ENCODE measurements at places on chromosomes 2 and 18.
A peak's percentile ranks its signal among the peaks of the same experiment; 100 is the strongest.

DNA sequence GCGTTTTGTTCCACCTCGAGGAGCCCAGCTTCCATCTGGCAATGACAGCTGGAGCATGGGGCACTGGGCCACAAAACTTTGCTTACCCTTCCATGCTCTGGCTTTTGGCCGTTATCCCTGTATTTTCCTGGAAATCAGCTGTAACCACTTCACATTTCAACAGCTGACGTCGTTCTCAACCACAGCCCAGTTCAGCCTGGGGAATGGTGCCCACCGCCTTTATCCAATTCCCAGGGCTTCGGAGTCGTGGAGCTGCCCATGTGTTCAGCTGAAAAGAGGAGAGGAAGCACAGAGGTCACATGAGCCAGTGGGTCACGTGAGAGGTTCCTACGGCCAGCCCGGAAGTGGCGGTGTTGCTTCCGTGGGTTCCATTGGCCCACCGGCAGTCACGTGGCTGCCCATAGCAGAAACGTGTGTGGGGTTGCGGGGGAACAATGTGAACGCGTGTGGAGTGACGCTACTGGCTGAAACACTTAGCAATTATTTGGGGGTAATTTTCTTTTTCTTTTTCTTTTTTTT, 16.7 kb upstream of the EDAR start:
- DNase-seq = no peak

- DNase-seq = no peak
Observed at GRCh38 chr2:33665039-33665438, 65.9 kb upstream of the FAM98A start.

DNA sequence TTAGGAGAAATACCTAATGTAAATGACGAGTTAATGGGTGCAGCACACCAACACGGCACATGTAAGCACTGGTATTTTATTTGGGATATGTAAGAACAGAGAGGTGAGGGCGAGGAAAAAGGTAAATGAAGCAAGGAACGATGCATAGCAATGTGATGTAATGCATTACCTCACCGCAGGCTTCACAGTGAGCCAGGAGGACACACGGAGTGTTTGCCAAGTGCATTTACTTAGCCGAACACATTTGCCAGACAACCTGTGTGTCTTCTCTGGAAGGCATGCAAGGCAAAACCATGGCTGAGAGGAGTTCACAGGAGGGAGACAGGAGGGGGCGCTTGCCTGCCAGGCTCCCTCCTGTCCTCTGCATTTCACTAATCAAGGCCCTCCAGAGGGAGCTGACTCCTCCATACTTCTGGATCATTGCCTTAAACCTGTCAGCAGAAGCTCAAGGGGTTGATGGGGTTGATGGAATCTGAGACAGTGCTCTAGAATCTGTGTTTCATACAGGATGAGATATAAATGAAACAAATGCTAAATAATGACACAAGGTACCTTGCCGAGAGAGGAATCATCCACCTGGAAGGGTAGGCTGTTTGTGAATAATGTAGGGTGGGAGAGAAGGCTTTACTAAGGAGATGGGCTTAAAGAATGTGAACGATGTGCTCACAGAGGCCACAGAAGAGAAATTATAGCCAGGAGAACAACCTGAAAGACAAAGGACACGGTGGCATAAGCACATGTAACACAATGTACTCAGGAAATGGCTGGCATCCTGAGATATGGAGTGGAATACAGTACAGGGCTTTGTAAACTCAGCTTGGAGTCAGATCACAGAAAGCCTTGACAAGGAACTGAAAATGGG, 9.1 kb upstream of the TPRKB start:
- DNase-seq = no peak

- DNase-seq = no peak
Observed at GRCh38 chr2:50492477-50492851, 539.5 kb downstream of the NRXN1 start.

- DNase-seq = no peak
Observed at GRCh38 chr2:221929259-221929658, 357.2 kb upstream of the EPHA4 start.

GRCh38 chr2:176142281-176142680, 9.1 kb upstream of the HOXD4 start:
- DNase-seq = no peak

GRCh38 chr2:231714639-231715498, 6.5 kb downstream of the PTMA start:
- peak; percentile 56 for DNase-seq

DNA sequence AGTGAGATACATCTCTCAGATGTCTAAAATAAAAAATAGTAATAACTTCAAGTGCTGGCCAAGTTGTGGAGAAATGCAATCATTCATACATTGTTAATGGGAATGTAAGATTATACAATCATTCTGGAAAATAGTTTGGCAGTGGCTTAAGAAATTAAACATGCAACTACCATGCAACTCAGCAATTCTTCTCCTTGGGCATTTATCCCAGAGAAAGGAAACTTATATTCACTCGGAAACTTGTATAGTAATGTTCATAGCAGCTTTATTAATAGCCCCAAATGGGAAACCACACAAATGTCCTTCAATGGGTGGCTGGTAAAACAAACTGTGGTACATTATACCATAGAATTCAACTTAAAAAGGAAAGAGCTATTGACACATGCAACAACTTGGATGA, 274.0 kb upstream of the SPRED2 start:
- DNase-seq = no peak

DNA sequence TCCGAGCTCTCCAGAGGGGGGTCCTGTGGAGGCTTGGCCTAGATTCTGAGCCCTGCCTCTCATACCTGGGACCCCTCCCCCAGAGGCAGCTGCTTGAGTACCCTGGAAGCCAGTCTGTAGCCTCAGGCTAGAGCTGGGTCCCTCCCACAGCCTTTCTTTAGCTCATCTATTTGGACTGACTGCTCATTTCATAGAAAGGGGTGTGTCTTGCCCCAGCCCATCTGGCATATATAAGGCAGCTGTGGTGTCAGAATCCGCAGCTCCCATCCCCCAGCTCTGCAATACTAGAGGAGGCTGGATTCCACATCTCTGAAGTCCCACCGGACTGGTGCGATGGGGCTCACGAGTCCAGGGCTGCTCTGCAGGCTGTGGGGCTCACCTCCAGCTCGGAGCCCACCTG, 26.1 kb downstream of the MPHOSPH10 start:
- DNase-seq = no peak

- no peak for DNase-seq
Observed at GRCh38 chr2:70143314-70144150, 47.3 kb downstream of the C2orf42 start.

GRCh38 chr2:7378591-7378990, 461.4 kb downstream of the RNF144A start:
- no peak for DNase-seq

GRCh38 chr2:217204358-217204757, 344.5 kb upstream of the TNP1 start:
- no peak for DNase-seq

GRCh38 chr18:35680139-35680551, 98.6 kb downstream of the GALNT1 start:
- no peak for DNase-seq

DNA sequence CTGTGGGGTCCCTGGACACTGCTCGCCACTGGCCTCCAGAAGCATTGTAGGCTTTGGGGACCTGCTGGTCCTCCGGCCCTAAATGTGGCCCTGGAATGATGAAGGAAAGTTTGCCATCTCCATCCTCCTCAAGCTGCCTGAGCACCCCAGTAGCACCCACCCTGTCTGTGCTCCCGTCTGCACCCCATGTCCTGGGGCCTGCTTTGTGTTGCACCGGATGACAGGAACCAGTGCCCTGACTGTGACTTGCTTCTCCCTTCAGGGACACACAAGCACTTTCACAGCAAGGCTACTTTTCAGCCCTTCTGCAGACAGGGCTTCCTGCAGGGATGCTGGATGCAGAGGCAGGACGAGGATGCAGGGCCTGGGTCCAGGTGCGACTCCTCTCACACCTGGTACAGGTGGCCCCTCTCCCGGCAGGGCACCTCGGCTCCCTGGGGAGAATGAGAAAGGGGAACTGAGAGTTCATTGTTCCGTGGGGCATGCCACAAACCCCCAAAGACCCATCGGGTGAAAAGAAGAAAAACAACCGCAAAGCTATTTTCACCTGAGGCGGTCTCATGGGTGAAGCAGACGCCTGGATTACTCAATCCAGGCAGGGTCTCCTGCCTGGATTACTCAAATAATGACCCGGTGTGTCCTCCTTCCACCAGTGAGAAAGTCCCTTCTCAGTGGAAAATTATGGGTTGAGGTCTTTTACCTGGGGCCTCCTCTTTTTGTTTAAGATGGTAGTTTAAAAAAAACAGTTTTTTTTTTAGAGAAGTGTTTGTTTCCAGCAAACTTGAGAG, 74.9 kb downstream of the LONRF2 start:
- no peak for DNase-seq

- no peak for DNase-seq
Observed at GRCh38 chr2:157932480-157933159, 56.5 kb upstream of the ACVR1 start.

DNA sequence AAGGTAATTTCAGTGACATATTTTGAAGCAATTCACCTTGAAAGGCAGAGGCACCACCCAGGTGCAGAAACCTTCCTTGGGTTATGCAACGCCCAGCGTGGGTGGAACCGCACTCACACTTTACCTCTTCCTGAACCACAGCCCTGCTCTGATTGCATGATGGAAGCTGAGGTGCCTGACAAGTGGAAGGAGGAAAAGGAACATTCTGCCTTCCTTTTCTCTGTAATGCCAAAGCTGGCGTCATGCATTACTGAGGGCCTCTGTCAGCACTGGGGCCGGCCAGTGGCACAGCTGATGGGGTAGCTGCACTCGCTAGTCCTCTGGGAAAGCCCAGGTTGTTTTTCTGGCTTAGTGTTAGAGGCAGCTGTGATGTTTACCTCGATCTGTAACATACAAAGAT, 266.5 kb downstream of the NEDD4L start:
- peak; percentile 6 for DNase-seq

DNA sequence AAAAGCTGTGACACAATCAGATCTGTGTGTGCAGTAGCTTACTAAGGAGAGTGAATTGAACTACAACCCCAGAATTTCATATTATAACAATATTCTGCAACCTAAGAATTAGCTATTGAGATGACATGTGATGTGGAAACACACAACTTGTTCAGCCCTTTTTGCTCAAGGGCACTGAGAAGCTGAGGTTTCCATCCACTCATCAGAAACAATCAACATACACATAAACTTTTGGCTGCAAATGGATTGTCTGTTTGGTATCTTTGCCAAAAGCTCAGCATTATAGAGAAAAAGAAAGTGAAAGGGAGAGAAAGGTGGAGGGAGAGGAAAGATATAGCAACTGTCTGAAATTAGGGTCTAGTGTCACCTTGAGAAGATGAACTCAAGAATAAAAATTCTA, 117.2 kb upstream of the KLF7 start:
- DNase-seq = no peak

DNA sequence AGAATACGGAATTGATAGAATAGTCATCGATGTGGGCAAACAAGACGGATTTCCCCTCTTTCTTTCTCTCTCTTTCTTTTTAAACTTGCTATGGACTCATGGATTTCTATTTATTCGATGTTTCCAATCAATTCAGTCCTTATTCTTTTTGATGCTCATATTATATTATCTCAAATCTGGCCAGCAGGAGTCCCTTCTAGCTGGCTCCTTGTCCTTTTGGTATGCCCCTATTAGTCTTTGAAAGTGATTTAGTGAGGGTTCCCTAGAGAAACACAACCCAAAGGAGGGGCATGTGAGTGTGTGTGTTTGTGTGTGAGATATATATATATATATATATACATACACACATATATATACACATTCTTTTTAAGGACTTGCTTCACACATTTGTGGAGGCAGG, 23.5 kb upstream of the BIN1 start:
- no peak for DNase-seq

DNA sequence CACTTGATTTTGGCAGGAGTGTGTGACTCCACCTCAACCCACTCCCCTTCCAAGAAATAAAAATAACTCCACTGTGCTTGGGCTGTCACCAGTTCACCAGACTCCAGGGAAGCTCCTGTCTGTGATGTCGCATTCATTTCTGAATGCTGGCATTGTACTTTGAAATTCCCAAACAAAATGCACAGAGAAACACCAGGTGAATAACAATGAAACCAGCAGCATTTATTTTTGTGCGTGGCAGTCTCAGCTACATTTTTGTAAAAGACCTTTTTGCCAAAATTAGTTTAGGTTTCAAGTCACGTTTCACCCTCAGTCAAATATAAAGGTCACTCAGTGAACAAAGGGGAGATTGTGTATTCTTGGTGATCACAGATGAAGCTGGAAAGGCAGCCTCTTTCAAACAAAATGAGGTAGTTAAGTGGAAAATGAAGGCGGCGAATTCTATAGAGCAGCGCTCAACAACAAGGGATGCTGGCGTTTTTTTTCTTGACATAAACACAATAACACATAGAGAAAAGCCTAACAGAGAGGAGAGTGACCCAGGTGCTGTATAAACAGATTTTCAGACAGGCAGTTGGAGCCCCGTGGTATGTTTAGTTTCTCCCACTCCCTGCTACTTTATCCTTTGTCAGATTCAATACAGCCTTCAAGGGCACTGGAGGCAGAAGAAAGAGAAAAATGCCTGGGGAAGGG, 210.3 kb upstream of the GCFC2 start:
- DNase-seq = no peak

DNA sequence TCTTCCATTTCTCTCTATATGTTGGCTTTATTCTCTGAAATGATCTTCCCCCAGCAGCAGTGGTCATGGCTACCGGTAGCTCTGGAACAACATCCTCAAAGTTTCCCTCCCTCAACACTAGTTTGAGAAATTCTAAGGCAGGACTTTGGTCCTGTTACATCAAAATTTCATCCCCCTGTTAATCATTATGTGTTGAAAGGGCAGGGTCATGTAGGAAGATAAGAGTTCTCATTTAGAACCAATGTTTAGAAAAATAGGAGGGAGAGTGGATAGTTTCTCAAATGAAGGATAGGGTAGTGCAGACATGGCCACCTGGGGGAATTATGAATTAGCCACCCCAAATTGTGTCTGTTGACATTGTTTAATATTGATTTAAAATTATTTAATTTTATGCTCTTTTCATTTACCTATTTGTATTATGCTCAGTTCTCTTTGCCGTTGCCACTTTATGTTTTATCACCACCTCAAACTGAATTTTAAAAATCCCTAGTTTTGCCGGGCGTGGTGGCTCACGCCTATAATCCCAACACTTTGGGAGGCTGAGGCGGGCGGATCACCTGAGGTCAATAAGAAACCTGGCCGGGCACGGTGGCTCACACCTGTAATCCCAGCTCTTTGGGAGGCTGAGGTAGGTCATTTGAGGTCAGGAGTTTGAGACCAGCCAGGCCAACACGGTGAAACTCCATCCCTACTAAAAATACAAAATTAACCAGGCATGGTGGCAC, 22.3 kb downstream of the EML4 start:
- no peak for DNase-seq

DNA sequence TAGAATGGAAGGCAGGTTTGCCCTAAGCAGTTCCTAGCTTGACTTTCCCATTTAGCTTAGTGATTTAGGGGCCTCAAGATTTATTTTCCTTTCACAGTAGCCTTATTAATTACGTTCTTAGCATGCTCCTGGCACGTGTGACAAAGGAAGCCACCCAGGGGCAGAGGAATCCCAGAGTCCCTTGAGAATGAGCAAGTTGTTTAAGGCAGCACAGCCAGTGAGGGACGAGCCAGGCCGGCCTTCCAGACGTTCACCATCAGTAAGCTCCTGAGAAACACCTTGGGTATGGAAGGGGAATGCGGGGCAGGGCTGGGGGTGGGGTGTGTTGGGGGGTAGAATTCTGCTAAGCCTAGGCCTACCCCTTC, 76.3 kb downstream of the SOWAHC start:
- no peak for DNase-seq

GRCh38 chr18:70363861-70364260, 75.0 kb downstream of the SOCS6 start:
- no peak for DNase-seq

- DNase-seq = no peak
Observed at GRCh38 chr18:42619771-42620170, 495.7 kb downstream of the RIT2 start.

- DNase-seq = no peak
Observed at GRCh38 chr2:69755862-69756467, 14.0 kb downstream of the ANXA4 start.

Measured in stimulated activated CD4-positive, alpha-beta T cell treated with anti-CD3 and anti-CD28 coated beads, Interleukin-15, amount 100 ng/mL, for 1 hour (primary cell).